WTC11 (cell line): ENCODE measurements at places on chromosomes 2 and 18. TPM values are rescaled to one million over a fixed set of nuclear protein-coding genes. Genes with fewer than 3 reads are reported as not detected.
A peak's percentile ranks its signal among the peaks of the same experiment; 100 is the strongest.

Gene G6PC2
- not detected in 3 replicates for total RNA-seq

Gene ACAA2
- total RNA-seq = 135 to 136 TPM (median 136 TPM) in 3 replicates

Gene CD207
- not detected in 3 replicates for total RNA-seq

Gene HMSD
- total RNA-seq = 3.0 to 8.1 TPM (median 6.1 TPM) in 3 replicates

Gene RSAD2
- not detected in 3 replicates for total RNA-seq

Gene IL36RN
- total RNA-seq = not detected in 3 replicates

DNA sequence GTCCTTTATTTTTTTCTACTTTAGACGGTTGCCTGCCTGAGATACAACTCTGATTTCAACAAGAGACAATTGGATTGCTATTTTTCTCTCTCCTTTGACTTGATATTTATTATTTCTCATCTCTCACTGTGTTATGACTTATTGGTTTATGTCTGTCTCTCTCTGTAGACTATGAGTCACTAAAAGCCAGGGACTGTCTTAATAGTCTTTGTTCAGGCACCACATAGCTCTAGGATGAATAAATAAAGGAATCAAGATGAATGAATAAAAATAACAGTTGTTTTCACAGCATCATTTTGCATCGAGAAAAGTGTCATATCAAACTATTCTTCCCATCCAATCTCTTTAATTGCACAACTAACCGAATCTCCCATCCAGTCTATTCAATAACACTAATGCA is 31.4 kb upstream of the CD28 start:
- H3K27ac ChIP-seq = no peak overlapping the region
- H3K27me3 ChIP-seq = no peaks in the 10 kb centered on the region
- no peaks in the 10 kb centered on the region for H3K4me1 ChIP-seq
- H3K4me3 ChIP-seq = no peak overlapping the region

DNA sequence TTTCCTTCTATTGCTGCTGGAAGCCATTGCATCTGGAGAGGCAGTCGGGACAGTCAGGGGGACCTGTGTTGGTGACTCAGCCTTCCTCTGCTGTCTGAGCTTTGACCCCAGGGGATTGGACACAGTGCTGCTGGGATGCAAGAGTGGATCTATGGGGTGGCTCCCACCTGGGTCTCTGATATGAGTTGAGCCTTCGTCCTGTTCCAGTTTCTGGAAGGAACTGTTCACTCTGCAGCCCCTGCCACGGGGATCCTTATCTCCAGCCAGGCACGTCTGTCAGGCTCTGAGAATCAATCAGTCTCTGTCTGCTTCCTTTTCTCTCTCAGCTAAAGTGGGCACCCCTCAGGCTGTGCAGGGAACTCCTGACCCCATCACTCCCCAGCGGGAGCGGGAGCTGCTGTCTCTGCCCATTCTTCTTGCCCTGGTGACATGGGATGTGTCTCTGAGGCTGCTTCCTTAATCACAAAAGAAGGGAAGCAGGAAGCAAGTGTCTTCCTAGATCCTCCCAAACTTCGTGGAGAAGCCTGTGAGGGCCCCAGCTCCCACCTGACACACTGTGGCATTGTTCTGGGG is 51.7 kb downstream of the ARHGAP28 start:
- H3K4me1 ChIP-seq = peaks cover 52% of the 10 kb centered on the region
- DNase-seq = no peak
- peak overlapping the region; percentile 66 for H3K27ac ChIP-seq
- no peak overlapping the region for H3K4me3 ChIP-seq

GRCh38 chr2:129915303-129915840 is 64.1 kb upstream of the RAB6C start:
- DNase-seq = no peak
- peaks cover 17% of the 10 kb centered on the region for H3K36me3 ChIP-seq
- peaks cover 3% of the 10 kb centered on the region; the same call in 1 of the 2 replicates for H3K27me3 ChIP-seq
- peaks cover 4% of the 10 kb centered on the region for H3K4me1 ChIP-seq
- H3K4me3 ChIP-seq = no peak overlapping the region

- H3K36me3 ChIP-seq = no peaks in the 10 kb centered on the region
- H3K4me1 ChIP-seq = peaks cover 25% of the 10 kb centered on the region
- DNase-seq = no peak
- H3K4me3 ChIP-seq = no peak overlapping the region
- no peak overlapping the region for H3K27ac ChIP-seq
These were observed 262.6 kb downstream of the EN1 start for GRCh38 chr2:118584877-118585276.

DNA sequence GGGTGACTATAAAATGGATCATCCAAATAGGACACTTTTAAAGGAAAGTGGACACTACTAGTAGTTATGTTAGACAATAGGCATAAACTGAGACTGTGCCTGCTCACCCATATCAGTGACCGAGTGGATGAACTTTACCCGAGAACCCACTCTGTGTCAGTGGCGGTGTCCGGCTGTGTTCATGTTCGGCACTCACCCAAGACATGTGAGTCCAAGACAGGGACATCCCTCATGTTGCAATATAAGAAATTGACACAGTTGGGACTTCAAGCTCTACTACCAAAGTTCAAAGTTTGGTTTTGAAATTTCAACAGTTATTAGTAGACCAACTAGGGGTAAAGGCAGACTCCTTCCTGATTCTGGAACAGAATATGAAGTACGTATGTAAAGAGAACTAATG is 326.3 kb upstream of the TNP1 start:
- H3K27ac ChIP-seq = no peak overlapping the region
- H3K4me3 ChIP-seq = no peak overlapping the region
- no peak for DNase-seq
- no peaks in the 10 kb centered on the region; the same call in 1 of the 2 replicates for H3K27me3 ChIP-seq
- no peaks in the 10 kb centered on the region for H3K36me3 ChIP-seq

- H3K4me1 ChIP-seq = peaks cover 23% of the 10 kb centered on the region
- peaks cover 15% of the 10 kb centered on the region for H3K27me3 ChIP-seq
- H3K27ac ChIP-seq = no peak overlapping the region
- no peaks in the 10 kb centered on the region for H3K36me3 ChIP-seq
These were observed 14.3 kb upstream of the TMEM185B start for GRCh38 chr2:120237491-120237902.

- no peaks in the 10 kb centered on the region for H3K36me3 ChIP-seq
- H3K27me3 ChIP-seq = peaks cover 34% of the 10 kb centered on the region
- DNase-seq = no peak
- H3K27ac ChIP-seq = no peak overlapping the region
- H3K4me3 ChIP-seq = no peak overlapping the region
These were observed 187.1 kb downstream of the SUCLG1 start for GRCh38 chr2:84271977-84272376.

DNA sequence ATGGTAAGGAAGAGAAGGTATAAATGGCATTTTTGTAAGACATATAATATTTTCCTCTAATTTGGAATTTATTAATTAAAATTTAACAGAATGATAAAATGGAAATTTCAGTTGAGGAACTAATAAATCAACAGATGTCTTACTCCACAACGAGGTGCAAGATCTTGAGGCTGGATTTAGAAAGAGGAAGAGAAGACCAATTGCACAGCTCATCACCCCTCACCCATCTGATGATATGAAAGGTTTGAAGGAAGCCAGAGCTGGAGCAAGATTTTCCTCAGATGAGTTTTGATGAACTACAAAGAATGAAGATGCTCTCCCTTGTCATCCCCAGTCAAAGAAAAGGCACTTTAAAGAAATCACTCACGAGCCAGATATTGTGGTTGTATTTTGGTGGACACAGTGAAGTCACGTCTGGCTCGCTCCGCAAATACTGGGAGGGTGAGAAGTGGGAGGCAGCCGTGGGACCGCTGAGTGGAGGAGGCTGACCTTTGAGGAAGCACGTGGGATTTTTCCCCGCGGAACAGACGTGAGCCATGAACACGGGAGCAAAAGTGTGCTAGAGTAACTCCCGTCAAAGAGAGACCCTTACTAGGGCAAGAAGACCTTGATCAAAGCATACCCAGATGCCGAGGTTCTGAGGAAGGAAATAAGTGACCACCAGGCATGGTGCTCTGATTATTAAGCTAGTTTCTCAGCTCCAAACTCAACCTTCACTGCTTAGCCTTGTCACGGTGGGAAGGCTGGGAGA is 511.4 kb downstream of the RNF144A start:
- no peak for DNase-seq
- H3K27me3 ChIP-seq = no peaks in the 10 kb centered on the region; the same call in 1 of the 2 replicates
- peaks cover 11% of the 10 kb centered on the region for H3K36me3 ChIP-seq
- H3K27ac ChIP-seq = no peak overlapping the region
- no peak overlapping the region for H3K4me3 ChIP-seq
- H3K4me1 ChIP-seq = peaks cover 44% of the 10 kb centered on the region

DNA sequence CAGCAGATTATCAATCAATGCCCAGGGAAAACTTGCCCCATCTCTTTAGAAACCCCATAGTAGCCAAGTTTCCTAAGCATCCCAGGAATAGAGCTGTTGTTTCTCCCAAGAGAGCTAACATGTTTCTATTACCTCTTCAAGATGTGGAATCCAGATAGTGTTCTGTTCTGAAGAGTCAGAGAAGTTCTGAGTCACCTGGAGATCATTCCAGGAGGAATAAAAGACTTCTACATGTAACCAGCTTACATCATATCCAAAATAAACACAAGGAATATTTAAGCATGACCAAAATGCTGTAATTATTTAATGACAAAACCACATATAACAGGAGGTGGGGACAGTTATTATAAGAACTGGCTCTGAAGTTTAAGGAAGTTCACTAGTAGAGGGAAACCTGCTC is 51.0 kb upstream of the GORASP2 start:
- no peaks in the 10 kb centered on the region for H3K36me3 ChIP-seq
- no peak overlapping the region for H3K27ac ChIP-seq
- no peak for DNase-seq
- no peak overlapping the region for H3K4me3 ChIP-seq

DNA sequence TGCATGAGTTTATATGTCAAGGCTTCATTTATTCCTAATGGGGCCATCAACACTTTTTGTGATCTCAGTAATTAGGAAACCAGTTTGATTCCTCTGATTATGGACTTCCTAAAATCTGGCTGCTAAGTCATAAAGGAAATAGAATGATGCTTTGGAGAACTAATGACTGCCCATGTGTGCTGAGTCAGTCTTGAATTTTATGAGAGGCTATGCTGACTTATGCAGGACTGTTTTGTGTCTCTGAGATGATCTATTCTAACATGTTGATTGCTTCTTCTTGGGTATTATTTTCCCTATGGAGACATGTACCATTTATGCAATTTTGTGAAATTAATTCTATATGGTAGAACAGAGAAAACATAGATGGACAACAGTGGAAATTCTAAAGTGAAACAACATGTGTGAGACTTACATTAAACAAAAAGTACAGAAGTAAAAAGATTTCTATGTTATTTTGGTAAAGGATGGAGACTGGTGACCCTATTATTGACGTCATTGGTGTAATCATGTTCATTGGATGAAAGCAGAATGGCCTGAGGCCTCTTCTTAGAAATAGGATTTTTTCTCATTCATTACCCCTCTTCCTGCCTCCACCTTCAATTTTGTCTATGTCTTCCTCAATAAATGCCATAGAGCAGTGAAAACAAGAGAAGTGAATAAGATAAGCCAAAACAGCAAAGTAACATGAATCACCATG is 1658.2 kb upstream of the PIK3C3 start:
- DNase-seq = no peak
- no peak overlapping the region for H3K27ac ChIP-seq
- H3K4me3 ChIP-seq = no peak overlapping the region
- no peaks in the 10 kb centered on the region for H3K36me3 ChIP-seq

- peak overlapping the region; percentile 73 for H3K4me3 ChIP-seq
- H3K27ac ChIP-seq = peak overlapping the region; percentile 95
- H3K27me3 ChIP-seq = no peaks in the 10 kb centered on the region
- H3K36me3 ChIP-seq = 0 out of 2 replicates have a peak, but pooled peaks cover 3% of the 10 kb centered on the region
- peaks cover 44% of the 10 kb centered on the region for H3K4me1 ChIP-seq
These were observed 1.3 kb upstream of the SMAD2 start for GRCh38 chr18:47931718-47932103.

DNA sequence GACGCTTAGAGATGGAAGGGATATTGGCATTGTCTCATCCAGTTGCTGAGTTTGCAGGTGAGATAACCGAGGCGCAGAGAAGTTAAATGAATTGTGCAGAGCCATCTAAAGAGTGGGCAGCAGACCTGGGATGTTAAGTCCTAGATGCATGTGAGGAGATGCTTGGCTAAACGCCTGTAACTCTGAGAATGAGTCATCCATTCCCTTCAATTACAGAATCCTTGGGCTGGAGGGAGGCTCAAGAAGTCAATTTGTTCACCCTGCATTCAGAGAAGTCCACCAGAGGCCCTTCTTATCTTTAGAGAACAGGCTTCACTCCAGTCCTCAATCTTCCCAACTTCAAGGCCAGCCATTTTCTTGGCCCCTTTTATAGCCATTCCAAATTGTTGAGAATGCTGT is 1.6 kb downstream of the EHD3 start:
- H3K27me3 ChIP-seq = peaks cover 11% of the 10 kb centered on the region
- H3K27ac ChIP-seq = no peak overlapping the region
- no peaks in the 10 kb centered on the region for H3K36me3 ChIP-seq
- peak overlapping the region; percentile 74 for H3K4me3 ChIP-seq

GRCh38 chr2:200446612-200447011 is 63.3 kb downstream of the KCTD18 start:
- H3K4me1 ChIP-seq = no peaks in the 10 kb centered on the region
- no peak for DNase-seq
- H3K27me3 ChIP-seq = no peaks in the 10 kb centered on the region
- H3K36me3 ChIP-seq = peaks cover 60% of the 10 kb centered on the region
- H3K4me3 ChIP-seq = no peak overlapping the region

- no peaks in the 10 kb centered on the region for H3K4me1 ChIP-seq
- H3K4me3 ChIP-seq = no peak overlapping the region
- no peak overlapping the region for H3K27ac ChIP-seq
- H3K27me3 ChIP-seq = no peaks in the 10 kb centered on the region
These were observed 23.2 kb upstream of the CNTNAP5 start for GRCh38 chr2:124001696-124002430.

GRCh38 chr2:191912764-191913163 is 65.9 kb upstream of the CAVIN2 start:
- no peak for DNase-seq
- no peaks in the 10 kb centered on the region for H3K27me3 ChIP-seq
- H3K36me3 ChIP-seq = no peaks in the 10 kb centered on the region
- no peak overlapping the region for H3K27ac ChIP-seq
- peaks cover 35% of the 10 kb centered on the region for H3K4me1 ChIP-seq
